ENCODE measurements at places on chromosomes 6 and 20.

DNA sequence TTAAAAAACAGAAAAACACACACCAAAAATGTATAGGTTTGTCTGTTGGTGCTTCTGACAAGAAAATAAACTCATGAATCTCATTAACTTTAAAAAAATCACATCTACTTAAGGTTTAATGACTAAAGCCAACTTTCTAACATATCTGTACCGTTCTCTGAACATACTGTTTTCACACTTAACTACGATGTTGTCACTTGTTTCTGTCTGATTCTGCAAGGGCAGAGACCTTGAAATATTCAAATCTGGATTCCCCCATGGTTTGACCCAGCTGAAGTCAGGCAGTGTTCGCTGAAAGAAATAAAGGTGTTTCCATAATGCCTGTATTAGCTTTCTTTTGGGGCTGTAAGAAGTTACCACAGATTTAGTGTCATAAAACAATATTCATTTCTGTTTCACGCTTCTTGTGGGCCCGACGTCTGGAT lies 2.7 kb upstream of the ASXL1 start:
- DNase-seq: no peak

DNA sequence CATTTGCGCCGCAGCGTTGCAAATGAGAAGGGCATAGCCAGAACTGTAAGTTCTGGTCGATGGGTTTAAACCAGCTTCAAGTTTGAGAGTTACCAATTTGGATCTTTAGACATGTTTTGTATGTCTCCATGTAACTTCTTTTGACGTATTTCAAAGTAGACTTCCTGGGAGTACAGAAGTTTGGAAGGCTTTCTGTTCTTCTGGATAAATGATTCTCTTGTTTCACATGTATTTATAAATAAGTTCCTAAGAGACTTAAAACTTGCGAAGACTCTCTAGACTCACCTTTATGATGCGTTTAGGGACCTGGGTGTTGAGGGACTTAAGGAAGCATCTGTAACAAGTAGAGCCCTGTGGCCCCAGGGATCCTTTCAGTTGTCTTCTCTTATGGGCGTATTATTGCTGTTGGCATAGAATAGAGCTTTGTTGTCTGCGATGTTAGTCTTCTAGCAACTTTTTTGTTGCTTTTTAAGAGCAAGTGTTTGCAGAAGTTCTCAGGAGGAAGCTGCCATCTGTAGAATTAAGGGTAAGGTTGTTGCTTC lies 1.3 kb downstream of the CDYL start:
- no peak for DNase-seq

- no peak for DNase-seq
Observed at GRCh38 chr6:43257367-43258145, 14.3 kb downstream of the TTBK1 start.

DNA sequence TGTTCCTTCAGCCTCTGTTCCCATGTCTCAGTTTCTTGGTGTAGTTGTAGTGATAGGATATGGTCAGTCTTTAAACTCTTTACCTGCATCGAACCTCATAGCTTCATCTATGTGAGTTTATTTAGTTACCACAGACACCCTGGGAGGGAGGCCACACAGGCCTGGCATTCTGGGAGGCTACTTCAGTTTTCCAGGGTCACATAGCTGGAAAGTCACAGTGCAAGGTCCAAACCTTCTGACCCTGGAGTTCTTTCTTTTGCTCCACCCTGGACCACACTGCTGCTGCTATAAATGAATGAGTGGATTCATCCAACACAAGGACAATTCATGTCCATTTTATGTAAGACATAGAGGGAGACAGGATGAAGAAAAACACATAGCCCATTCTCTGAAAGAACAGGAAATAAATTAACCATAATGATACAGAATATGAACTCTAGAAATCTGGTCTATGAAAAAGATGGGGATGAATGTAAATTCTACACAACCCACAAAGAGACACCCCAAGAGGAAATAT lies 60.8 kb downstream of the LAMA4 start:
- no peak for DNase-seq

DNA sequence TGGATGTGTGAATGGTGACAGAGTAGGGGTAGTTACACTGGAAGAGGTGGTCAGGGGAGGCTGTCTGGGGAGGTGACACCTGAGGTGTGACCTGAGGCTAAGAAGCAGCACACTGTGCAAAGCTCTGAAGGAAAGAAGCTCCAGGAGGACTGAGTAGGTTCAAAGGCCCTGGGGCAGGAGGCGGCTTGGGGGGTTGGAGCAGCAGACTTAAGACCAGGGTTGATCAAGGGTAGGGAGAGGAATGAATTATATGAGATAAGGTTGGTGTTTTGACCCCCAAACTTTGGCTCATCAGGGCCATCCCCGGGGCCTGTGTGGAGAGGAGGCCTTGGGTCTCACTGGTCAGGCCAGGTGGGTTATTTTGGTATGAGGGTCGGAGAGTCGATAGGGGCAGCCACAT lies 166.1 kb downstream of the GRM4 start:
- DNase-seq: no peak

Data from stimulated activated CD4-positive, alpha-beta T cell treated with anti-CD3 and anti-CD28 coated beads, TNF-alpha, amount 100 ng/mL, for 24 hours (primary cell).